ENCODE measurements at places on chromosomes 3 and 15.

- DNase-seq, result no peak
Observed at GRCh38 chr3:66989860-66990696, 8.0 kb upstream of the KBTBD8 start.

- no peak for DNase-seq
Observed at GRCh38 chr3:10522646-10523303, 17.4 kb upstream of the ATP2B2 start.

DNA sequence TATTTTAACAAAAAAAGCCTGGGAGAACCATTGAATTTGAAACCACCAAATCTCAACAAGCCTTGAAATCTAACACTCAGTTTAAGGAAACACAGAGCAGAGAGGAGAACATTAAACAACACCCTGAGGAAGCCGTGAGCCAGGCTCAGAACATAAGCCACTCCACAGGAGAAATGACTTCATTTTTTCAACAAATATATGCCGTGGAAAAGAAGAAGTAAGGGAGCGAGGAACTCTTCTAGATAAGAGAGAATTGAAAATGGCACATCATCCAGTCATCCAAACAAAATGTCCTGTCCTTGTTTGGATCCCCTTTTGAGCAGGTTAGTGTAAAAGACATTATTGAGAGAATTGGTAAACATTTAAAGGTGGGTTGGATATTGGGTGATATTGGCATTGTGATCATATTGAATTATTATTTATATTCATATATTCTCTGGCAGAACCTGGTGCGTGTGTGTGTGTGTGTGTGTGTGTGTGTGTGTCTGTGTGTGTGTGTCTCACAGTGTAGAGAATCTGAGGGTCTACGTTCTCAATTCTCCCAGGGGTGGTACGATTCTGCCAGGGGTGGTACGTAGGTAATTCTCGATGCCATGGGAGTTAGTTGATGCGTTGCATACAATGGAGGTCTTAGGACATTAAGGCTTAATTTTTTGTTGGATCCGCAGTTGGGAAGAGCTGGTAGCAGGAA lies 94.4 kb downstream of the ST6GAL1 start:
- DNase-seq, result no peak

DNA sequence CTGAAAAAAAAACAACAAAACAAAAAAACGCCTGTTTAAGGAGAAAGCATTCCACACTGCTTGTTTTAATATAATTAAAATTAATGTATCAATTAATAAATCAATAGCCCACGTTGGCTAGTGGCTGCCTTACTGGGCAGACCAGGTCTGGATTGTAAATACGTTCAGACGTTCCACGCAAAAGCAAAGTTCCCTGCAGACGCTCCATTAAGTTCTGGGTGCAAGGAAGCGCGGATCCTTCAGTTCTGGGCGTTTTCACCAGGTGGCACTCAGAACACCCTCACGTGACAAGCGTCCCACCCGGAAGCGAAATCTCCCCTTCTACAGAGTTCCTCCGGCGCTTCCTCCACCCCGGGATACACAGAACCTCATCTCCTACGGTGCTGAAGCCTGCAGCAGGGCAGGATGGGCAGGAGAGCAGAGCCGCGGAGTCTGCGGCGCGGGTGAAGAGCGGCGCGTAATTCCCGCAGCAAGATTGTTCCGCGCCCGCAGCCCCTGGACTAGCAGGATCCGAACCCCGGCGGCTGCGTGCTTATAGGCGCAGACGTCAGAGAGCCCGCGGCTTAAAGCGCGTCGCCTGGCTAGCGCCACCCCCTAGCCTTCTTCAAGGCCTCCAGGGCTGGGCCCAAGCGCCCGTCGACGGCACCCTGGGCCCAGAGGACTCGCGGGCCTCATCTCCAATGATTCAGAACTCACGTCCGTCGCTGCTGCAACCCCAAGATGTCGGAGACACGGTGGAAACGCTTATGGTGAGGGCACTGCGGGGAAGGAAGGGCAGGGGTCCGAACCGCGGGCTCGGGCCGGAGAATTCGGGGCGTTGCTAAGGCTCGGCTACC lies at the start of gene SLC25A38:
Gene SLC25A38 (plus strand): TSS at position 326 of the 836 bp plus-strand sequence. CDS start 355 bp downstream, at position 681.
- no peak for DNase-seq

- DNase-seq, result no peak
Observed at GRCh38 chr3:42157540-42158538, 66.7 kb downstream of the TRAK1 start.

DNA sequence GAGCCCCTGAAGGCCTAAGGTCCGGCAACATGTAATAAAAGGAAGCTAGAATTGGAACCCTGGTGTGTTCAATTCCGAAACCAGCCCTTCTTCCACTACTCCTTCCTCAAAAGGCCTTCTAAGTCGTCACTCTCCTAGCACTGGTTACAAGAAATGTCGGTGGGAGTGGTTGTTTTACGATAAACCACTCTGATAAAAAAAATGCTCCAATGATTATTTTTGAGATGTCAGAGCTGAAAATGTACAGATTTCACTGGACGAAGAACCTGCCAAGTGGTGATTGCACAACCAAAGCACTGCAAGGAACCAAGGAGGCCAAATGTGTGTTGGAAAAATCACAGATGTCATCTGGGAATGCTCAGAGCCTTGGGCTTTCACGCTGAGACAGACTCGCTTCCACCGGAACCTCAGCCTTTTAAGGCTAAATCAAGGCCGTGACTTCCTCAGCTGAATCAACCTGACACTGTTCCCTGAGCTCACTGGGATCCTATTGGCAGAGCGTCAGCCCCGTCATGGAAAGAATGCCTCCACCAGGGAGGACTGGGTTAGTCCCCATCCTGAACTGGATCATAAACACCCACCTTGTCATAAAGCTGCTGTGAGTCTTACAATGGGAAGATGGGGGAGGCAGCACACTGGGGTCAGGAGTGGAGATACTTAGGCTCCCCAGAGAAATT lies 108.1 kb upstream of the THBS1 start:
- no peak for DNase-seq

GRCh38 chr3:46586738-46587246 lies 20.7 kb upstream of the LRRC2 start:
- no peak for DNase-seq

DNA sequence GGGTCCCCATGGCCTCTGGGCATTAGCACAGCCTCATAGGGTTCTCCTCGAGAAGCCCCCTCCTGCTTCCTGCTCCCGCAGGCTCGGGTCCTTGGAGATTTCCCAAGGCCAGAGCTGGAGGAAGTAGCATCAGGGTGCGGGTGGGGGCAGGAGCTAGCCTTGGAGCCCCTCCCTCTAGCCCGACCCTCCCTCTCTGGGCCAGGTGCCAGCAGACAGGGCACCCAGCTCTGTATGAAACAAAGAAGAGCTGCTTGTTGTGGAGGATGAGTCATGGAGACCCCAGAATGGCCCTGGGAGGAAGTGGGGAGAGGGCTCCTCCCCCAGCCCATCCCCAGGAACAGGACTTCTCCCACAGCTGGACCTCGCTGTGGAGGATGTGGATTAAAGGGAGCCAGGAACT lies 29.2 kb downstream of the EPHB3 start:
- DNase-seq, result no peak

DNA sequence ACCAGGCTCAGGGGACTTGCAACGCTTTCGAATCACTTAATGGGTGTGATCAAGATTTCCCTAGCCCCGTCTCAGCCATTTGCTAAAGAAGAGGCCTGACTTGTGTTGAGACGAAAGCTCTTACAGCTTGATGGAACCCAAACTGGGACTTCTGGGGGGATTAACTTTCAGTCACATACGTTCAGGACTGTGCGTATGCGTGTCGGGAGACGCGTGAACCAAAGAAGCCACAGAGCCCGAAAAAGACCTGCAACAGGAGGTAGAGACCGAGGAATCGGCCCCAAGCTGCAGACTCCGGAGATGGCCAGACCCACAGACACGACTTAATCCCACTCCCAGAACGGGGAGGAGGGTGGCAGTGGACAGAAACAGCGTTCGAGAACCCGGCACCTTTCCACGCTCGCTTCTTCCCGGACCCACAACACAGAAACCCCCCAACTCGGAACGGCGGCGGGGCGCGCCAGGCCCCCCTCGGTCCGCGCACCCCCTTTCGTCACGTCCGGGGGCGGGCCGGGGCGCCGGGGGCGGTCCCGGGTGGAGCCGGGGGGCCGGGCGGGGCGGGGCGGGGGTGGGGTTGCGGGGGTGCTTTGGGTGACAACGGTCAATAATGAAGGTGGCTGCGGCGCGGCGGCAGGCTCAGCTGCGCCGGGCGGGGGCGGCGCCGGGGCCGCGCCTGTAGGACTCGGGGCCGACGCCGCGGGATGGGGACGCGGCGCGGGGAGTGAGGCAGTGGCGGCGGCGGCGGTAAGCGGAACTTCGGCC lies at the start of gene ATP11B:
Gene ATP11B (plus strand): TSS at position 604 of the 762 bp plus-strand sequence. CDS start 256 bp downstream, outside the sequence.
- peak; percentile 68 for DNase-seq

DNA sequence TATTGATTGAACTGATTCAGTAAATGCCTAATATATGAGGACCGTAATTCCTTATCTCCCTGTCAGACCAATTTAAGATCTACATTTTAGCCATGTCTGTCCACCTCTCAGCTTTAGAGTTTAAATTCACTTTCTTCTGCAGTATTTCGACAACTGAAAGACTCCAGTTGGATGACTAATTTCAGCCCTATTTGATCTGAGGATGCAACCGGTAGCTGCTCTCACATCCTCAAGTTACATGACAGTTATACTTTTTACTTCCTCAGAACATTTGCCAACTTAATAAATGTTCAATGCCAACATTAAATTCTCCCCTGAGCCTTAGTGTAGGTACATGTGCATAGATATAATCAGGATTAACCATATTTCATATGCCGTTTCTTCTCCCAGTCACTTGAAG lies 2.5 kb upstream of the HHLA2 start:
- DNase-seq, result no peak

DNA sequence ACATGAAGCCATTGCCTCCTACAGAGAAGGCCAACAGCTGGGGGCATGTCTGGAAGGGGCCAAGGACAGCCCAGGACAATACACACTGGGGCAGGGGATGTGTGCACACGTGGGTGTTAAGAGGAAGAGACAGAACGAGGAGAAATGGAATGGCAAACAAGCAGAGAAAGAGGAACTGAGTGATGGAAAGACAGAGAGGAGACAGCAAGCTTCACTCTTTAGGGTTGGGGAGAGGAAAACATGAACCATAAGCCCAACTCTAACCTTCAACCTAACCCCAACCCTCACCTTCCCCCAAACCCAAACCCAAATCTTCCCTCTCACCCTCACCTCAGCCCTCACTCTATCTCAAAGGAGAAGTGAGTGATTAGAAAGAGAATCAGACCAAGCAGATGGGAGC lies 11.9 kb upstream of the PARL start:
- no peak for DNase-seq

DNA sequence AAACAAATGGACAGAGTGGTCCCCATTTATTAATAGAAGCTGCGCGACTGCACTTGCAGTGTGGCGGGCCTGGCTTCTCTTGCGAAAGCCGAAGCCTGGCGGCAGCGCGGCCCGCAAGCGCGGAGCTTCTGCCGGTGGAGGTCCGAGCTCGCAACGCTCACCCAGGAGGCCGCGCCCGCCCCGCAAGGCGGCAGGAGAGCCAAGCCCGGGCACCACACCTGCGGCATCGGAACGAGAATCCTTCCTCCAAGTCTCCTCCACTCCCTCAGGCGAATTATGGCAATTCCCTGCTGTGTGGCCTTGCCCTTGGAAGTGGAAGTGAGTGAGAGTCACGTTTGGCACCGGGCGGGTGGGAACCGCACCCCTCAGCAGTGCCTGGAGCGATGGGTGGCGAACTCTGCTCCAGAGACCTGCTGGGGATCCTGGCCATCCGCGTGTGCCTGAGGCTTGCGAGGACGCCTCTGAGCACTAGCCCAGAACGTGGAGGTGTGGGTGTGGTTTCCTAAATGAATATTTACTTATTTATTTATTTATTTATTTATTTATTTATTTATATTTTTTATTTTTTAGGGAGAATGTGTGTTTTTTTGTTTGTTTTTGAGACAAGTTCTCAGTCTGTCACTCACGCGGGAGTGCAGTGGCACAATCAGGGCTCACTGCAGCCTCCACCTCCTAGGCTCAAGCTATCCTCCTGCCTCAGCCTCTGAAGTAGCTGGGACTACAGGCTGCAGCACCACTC lies 133.7 kb upstream of the UBE2E1 start:
- DNase-seq, result no peak

GRCh38 chr3:48765376-48765775 lies 48.4 kb upstream of the IP6K2 start:
- no peak for DNase-seq

- no peak for DNase-seq
Observed at GRCh38 chr3:62550439-62550838, 177.1 kb upstream of the FEZF2 start.

- no peak for DNase-seq
Observed at GRCh38 chr3:120341658-120342346, 7.4 kb downstream of the LRRC58 start.

- DNase-seq, result no peak
Observed at GRCh38 chr3:169148448-169149348, 514.8 kb downstream of the MECOM start.

DNA sequence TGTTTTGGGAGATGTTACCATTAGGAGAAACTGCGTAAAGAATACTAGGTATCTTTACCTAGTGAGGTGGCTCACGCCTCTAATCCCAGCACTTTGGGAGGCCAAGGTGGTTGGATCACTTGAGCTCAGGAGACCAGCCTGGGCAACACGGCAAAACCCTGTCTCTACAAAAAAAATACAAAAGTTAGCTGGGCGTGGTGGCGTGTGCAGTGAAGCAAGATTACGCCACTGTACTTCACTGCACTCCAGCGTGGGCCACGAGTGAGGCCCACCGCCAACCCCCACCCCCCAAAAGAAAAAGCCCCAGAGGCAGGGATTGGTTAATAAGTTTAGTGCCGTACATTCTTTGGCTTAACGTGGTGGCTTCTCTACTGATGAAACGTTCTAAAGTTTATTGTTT lies 23.5 kb downstream of the TRIM71 start:
- DNase-seq, result no peak

DNA sequence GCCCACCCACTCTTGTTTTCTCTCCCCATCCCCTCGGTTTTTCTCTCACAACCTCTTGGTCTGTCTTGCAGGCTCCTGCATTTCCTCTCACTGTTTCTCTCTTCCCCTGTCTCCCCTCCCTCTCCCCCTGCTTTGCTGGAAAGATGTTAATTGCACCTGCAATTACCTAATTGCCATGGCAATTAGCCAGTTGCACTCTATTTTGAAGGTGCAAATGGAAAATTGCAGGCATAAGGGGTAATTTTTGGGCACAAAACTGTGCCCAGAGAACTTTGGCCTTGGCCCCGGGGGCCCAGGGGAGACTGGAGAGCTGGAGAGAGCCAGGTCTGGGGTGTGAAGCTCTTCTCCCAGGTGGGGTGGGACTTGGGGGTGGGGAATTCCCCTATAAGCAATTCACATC lies 164.5 kb upstream of the TLE3 start:
- DNase-seq, result no peak

DNA sequence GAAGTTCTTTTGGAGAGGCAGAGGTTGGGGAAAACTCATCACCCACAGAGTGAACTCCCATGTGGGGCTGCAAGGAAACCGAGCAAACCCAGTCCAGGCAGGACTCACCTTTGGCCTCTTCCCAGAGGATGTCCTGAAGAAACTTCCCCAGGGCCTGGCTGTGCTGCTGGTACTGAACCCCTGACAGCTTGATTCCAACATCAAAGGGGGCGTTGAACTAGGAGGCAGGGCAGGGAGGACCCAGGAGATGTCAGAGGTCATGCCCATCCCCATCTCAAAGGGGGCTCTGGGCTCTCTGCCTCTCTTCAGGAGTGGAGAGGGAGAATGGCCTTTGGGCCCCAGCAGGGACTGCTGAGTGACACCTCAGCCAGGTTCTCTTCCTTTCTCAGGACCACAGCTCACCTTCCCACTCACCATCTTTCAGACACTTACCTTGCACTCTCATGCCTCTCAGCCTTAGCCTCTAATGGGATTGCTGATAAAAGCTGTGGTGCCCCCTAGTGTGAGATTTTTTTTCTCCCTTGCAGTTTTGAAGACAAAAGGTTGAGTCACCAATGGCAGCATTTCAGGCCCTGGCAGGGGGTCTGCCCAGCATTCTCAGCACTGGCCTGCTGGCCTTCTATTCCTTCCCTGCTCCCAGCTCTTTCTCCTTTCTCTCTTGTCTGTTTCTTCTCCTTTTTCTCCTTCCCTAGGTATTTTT lies 6.0 kb downstream of the GHRL start:
- DNase-seq, result no peak
